Effector CD4-positive, alpha-beta T cell (primary cell): ENCODE measurements at places on chromosomes 2 and 18.

GRCh38 chr18:38635709-38636430 is 1070.3 kb upstream of the CELF4 start:
- no peak for DNase-seq

DNA sequence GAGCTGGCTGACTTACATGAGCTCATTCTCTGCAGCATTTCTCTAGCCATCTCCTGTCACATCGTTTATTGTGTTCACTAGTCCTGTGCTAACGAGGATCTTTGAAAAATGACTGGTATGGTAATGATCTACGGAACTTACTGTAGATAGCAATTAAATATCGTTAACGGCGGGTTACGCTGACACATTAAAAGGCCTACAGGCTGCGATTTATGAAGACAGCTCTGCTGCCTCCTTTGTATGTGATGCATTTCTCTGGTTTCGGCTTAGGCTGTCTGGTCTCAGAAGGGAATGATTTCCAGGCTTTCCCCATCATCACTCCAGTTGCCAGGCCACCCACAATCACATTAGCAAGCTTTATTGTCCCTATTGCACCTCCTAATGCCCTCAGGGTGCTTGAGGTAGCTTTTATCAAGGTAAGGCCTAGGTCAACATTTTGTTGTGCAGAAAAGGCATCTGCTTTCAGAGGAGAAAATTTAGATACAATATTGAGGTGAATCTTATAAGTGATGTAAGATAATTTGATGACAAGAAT is 284.4 kb downstream of the SOX11 start:
- no peak for DNase-seq

GRCh38 chr18:50745945-50746344 is 73.9 kb downstream of the MRO start:
- DNase-seq = no peak

DNA sequence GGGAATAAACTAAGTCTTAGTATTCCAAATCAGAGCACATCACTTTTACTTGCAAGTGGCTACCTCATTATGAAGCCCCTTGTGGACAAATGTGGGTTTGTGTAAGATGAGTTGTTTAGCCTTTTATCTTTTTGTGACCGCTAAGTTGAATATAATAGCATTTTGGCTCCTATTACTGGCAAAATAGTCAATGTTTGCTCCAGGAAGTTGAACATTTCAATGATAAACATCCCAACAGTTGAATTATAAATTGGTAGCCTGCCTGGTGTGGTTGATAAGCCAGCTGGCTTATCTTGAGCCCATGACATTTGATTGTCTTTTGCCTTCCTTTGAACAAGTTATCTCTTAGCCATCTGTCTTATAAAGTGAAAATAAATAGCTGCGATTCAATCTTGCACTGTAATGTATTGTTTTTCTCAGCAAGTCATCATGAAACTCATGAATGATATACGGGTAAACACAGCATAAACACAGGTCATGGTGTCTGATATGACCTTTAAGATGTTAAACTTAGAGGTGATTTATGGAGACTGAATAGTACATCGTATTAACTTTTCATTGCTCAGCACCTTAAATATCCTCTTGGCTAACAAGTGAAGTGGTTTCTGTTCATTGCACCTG is 338.4 kb downstream of the SOCS6 start:
- DNase-seq = no peak

DNA sequence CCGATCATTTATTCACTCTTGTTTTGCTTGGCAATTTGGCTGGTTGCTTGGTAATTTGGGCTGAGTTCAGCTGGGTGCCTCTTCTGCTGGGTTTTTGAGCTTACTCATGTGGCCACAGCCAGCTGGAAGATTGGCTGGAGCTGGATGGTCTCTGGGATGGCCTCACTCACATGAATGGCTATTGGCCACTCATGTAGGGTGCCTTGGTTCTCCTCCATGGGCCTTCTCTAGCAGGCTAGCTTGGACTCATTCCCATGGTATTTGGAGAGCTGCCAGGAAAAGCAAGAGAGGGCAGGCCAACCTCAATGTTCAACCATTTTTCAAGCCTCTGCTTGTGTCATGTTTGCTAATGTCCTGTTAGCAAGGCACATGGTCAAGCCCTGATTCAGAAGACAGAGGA is 16.9 kb downstream of the ZAP70 start:
- DNase-seq = no peak

- no peak for DNase-seq
These were observed 115.4 kb upstream of the PKDCC start for GRCh38 chr2:41932241-41933045.

DNA sequence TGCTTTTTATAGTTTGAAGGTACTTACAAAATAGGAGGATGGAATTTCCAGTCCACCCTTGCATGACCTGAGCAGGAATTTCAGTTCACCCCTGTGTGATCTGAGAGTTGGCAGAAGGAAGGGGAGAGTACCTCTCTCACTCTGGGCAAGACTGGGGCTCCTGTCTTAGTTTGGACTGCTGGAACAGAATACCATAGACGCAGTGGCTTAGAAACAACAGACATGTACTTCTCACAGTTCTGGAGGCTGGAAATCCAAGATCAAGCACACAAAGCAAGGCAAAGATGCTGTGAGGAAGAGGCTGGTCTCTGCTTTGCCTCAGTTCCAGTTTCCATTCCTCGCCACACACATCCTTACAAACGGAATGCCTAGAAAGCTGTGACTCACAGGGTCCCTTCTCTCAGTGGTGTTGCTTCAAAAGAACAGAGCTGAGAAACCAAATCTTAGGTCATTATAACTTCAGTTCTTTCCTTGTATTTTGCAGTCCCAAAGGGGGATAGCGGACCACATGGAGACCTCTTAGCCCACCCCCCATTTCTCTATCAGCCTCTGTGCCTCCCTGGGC is 108.8 kb upstream of the HAAO start:
- DNase-seq = no peak

- DNase-seq = no peak
These were observed 68.9 kb downstream of the TRABD2A start for GRCh38 chr2:84811839-84812431.

DNA sequence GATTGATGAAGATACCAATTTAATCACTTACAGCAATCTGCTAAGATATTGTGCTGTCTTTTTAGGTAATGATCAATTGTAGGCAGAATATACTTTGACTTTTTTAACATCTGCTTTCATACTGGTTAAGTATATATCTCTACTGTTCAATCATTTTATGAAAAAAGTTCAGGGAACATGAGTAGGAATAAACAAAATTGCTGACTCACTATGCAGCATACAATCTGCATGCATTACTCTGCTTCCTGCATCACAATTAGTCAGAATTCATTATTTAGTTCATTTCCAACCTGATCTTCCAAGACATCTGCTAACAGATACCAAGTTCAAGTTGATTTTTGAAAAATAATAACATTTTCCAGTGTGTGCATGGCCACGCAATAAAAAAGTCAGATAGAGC is 1430.4 kb upstream of the LRRTM1 start:
- no peak for DNase-seq

DNA sequence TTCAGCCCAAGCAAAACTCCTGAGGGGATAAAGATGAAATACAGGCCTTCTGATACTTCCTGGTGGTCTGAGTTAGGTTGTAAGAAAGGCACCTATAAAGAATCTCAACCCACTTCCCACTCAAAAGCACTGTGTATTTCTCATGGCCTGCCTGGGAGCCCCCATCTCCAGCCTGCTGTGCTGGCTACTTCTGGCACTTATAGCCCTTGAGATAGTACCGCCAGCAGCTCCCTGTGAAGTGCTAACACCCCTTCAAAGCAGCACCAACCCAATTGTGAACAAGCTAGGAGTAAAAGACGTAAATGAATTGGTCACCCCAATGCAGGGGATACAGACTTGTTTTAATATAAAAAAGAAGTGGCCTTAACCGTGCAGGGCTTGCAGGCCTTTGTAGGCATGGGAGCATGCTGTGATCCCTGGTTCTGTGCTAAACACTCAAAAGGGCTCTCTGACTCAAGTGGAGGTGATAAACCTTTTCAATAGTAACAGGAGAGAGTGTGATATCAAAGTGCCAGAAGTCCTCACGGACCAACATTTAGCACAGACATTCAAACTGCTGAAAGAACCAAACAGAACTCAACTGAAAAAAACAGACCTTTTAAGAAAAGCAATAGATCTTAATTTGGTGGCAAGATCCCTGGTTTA is 80.8 kb downstream of the RTN4 start:
- DNase-seq = no peak

- no peak for DNase-seq
These were observed 9.1 kb downstream of the EPAS1 start for GRCh38 chr2:46306330-46306751.

DNA sequence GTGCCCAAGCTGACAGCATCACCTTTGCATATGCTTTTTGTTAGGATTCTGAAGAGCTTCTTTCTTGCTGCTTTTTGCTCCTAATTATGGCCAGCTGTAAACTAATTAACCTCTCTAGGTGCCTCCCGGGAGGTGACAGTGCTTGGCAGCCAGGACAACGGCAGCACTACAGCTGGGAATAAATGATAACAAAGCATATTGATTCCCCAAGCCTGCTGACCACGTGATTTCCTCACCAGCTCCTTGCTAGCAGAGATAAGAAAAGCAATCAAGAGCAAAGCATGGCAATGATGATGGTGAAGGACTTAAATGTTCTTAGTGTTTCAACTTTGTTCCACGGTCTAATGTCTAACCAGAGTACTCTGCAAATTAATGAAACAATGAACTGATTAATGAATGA is 1074.4 kb upstream of the GYPC start:
- DNase-seq = no peak

GRCh38 chr2:125455110-125455509 is 1200.8 kb upstream of the GYPC start:
- no peak for DNase-seq
